CD4-positive, alpha-beta T cell treated with Interleukin-21 for 1 hour (primary cell): ENCODE measurements at places on chromosomes 3 and 15.
A peak's percentile ranks its signal among the peaks of the same experiment; 100 is the strongest.

DNA sequence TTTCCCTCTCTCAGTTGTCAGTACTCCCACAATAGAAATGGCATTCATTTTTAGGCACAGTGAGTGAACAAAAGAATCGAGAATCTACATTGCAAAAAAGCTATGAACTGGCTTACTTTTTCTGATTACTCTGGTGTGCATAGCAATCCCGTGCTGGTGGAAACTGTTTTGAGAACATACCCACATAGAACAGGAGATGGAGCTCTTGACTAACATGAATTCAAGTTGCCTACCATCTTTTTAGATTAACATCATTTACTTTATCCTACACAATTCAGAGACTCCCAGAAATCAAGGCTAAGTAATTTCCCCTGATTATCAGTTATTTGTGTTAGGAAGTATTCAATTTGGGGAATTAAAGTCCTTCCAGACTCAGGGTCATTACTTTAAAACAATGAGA, 326.6 kb downstream of the ARPP21 start:
- no peak for DNase-seq

DNA sequence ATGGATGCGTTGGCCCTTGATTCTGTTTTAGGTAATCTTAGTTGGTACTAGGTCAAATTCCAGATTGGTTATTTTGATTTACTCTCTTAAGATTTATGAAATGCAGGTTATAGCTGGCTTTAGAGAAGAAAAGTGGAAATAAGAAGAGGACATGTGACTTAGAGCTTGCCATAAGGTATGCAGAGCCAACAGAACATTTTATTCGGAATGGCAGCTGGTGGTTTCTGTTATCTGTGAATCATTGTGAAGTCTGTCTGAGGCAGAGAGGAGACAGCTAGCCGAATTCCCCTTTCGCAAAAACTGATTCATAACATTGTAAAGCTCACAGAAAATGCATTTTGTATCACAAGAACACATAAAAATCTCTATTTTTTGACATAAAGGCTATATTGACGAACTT, 82.1 kb downstream of the FILIP1L start:
- no peak for DNase-seq

DNA sequence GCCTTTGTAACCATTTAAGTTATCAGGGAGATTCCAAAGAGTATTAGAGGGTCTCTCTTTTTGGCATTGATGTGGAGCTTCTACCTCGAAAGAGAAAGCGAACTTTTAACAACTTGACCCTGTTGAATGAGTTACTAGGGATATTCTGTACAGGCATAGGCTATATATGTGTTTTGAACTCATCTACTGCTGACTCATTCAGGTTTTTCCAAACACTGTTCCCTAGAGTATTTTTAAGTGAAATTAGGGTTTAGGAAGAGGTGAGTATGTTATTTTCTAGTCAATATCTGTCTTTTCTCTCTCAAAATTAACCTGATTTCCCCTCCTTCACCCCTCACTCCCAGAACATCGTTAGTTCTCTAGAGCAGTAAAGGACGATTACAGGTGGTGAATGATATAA, 228.1 kb upstream of the C2CD4B start:
- no peak for DNase-seq

DNA sequence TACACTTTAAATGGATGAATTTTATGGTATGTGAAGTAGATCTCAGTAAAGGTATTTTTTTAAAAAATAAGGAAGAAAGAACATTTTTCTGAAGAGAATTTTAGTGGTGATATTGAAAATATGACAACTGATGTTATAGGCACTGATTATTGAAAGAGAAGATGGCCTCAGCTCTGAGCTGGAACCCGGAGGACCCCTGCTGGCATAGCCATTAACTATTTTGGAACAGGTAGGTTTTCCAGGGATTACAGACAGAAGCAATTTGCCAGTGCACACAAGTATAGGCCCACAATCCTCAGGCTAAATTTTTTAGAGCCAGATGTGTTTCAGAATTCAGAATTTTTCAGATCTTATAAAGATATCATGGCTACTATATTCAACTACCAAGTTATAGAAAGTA, 315.9 kb upstream of the GPR149 start:
- DNase-seq = no peak

DNA sequence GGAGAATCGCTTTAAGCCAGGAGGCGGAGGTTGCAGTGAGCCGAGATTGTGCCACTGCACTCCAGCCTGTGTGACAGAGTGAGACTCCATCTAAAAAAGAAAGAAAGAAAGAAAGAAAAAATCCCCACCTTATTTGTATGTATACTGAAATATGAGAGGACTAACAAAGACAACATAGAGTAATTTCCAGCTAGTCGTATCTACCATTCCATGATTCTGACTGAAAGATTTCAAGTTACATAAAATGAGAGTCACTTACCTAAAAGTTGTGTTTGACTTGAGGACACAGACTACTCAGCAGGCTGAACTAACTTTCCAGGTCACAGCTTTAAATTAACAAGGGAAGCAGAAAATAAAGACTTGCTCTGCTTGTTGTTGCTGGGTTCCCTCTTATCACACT, 18.8 kb upstream of the PRKCI start:
- DNase-seq = no peak

DNA sequence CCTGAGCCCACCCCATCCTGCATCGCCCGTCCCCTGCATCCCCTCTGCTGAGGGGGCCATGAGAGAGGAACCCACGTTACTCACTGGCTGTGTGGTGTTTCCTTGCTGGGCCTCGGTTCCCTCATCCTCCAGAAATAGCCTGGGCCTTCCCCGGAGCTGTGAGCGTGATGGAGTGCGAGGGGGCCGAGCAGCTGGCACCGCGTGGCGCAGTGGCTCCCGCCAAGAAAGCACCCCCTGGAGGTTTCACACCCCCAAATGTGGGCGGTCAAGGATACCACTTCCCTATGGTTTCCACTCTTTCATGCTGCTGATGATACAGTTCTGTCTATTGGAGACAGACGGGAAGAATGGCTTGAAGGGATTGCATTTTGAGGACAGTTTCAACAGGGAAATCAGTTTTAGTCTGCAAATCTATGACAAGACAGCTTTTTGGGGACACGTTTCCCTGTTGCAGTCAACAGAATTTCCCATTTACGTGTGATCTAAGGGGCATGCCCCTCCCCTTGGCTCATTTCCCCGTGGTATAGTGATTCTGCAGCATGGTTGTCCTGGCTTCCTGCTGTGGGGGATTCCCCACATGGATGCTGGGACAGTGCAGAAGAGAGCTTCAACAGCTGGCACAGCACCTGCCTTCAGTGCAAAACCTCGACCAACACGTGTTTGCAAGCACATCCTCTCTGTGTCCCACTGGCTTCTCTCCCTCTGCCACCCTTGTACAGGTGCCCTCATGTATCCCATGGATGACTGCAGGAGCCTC, 377.5 kb downstream of the LRTM1 start:
- DNase-seq = no peak

- DNase-seq = peak; percentile 84
Measured at GRCh38 chr3:137013951-137014688, 56.3 kb downstream of the IL20RB start.

DNA sequence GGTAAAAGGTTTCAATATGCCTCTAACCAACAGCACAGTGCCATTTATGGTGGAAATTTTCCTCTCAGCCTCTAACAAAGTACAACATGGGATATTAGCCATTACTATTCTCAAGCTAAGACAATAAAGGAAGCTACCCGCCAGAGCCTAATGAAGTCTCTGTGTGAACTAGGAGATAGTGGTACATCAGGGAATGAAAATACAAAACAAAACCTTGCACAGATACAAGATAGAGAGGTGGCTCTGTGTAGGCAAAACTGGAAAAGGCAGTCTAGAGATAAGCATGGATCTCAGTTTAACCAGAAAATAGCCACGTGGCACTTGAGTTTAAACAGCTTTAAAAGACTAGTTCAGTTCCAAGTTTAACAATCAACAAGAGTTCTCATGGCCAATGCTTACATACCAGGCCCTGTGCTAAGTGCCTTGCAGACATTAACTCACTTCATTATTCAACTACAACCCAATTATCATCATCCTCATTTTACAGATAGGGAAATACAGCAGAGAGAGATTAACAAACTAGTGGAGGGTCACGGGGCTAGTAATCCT, 279.3 kb downstream of the IGSF11 start:
- no peak for DNase-seq

DNA sequence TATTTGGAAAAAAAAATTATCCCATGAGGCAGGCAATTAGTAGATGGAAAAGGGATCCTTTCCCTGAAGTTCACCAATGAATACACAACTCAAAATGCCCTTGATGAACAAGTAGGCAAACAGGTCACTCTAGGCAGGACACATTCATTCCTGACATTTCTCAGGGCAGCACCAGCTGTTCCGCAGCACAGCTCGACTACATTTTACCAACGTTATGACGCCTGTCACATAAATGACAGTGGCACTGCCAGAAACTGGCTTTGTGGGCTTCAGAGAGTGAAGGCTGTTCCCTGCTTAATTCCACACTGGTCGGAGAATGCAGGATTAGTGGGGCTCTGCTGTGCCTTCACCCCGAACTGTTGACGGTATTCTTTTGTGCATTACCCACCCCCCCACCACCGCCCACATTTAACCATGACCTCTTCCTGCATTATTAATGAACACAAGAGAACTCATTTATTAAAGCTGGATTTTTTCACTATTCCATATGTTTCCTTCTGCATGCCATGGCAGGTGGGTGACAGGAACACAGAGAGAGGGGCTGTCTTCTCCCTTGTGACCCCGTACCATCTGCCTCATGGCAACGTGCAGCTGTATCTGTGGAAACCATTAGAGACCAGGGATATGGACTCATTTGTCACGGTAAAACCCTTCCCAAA, 197.6 kb downstream of the PDZRN3 start:
- DNase-seq = no peak

DNA sequence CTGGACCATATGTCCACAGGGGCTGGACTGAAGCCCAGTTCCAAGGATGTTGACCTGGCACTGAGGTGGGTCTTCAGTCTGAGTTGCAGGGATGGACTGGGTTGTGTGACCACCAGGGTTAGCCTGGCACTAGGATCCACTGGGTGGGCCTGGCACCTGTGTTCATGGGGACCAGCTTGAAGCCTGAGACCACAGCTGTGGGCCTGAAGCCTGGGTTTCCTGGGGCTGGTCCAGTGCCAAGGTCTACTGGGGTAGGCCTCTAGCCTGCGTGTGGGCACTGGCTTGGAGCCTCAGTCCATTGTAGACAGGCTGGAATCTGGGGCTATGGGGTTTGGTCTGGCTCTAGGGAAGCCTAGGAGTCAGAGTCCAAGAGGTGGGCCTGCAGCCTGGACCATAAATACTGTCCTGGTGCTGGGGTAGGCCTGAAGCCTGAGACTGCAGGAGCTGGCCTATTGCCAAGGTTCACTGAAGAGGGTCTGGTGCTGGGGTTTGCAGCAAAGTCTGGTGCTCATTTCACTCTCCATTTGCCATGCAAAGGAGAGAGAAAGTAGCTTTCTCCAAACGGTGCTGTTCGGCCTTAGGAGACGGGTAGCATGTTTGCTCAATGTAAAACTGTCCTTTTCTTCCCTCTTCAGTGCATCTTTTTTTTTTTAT, 51.2 kb upstream of the TBC1D5 start:
- DNase-seq = no peak
